ENCODE measurements at places on chromosomes 2 and 18.

DNA sequence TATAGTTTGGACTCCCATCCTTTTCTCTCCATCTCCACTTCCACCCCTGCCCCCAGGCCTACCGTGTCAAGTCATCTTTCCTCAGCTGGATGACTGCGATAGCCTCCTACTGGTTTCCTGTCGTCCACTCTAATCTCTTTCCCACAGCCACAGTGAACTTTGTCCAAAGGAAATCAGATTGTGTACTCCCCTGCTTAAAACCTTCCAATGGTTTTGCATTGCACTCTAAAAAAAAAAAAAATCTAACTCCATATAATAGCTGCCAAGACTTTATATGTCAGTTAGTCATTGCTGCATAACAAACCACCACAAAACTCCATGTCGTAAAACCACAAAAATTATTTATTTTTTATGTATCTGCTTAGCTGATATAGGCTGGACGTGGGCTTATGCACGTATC is 160.2 kb upstream of the CCDC68 start:
- no peaks in the 10 kb centered on the region for H3K4me1 ChIP-seq
- H3K36me3 ChIP-seq: no peaks in the 10 kb centered on the region
- H3K4me3 ChIP-seq: no peak overlapping the region
- H3K27ac ChIP-seq: no peak overlapping the region
- no peaks in the 10 kb centered on the region for H3K27me3 ChIP-seq

GRCh38 chr2:57834666-57835065 is 211.9 kb upstream of the VRK2 start:
- no peak for DNase-seq
- no peaks in the 10 kb centered on the region for H3K27me3 ChIP-seq
- H3K36me3 ChIP-seq: no peaks in the 10 kb centered on the region
- H3K4me3 ChIP-seq: no peak overlapping the region

GRCh38 chr18:48902856-48903601 is 47.7 kb downstream of the SMAD7 start:
- H3K36me3 ChIP-seq: no peaks in the 10 kb centered on the region
- H3K27me3 ChIP-seq: no peaks in the 10 kb centered on the region

GRCh38 chr18:26639149-26639548 is 90.8 kb upstream of the KCTD1 start:
- H3K27me3 ChIP-seq: no peaks in the 10 kb centered on the region
- no peak overlapping the region for H3K27ac ChIP-seq
- DNase-seq: no peak
- no peaks in the 10 kb centered on the region for H3K36me3 ChIP-seq
- H3K4me1 ChIP-seq: no peaks in the 10 kb centered on the region

- no peaks in the 10 kb centered on the region for H3K36me3 ChIP-seq
- DNase-seq: no peak
- H3K4me1 ChIP-seq: no peaks in the 10 kb centered on the region
Observed at GRCh38 chr2:112601754-112602153, 17.3 kb downstream of the CHCHD5 start.

DNA sequence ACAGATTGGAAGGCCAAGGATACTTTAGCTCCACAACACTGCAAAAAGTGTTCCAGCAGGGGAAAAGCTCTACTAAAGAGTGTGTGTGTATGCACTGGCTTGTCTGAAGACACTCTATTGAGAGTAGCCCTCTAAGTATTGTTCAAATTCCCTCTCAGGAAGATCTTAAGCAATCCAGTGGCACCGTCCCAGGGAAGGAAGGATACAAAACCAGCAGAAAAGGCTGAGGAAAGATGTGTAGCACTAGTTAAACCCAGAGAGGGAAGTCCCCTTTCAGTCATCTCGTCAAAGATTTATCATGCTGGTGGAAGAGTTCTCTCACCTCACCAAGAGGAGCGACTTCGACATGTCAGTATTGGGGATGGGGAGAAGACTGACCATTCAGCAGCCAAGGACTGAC is 50.5 kb downstream of the DHRS9 start:
- H3K4me3 ChIP-seq: no peak overlapping the region
- no peaks in the 10 kb centered on the region for H3K4me1 ChIP-seq
- H3K27me3 ChIP-seq: peaks cover 8% of the 10 kb centered on the region
- DNase-seq: no peak
- no peak overlapping the region for H3K27ac ChIP-seq

GRCh38 chr2:112607680-112608438 is 23.4 kb downstream of the CHCHD5 start:
- H3K4me1 ChIP-seq: no peaks in the 10 kb centered on the region
- no peaks in the 10 kb centered on the region for H3K27me3 ChIP-seq
- H3K4me3 ChIP-seq: no peak overlapping the region
- DNase-seq: no peak
- H3K27ac ChIP-seq: no peak overlapping the region

DNA sequence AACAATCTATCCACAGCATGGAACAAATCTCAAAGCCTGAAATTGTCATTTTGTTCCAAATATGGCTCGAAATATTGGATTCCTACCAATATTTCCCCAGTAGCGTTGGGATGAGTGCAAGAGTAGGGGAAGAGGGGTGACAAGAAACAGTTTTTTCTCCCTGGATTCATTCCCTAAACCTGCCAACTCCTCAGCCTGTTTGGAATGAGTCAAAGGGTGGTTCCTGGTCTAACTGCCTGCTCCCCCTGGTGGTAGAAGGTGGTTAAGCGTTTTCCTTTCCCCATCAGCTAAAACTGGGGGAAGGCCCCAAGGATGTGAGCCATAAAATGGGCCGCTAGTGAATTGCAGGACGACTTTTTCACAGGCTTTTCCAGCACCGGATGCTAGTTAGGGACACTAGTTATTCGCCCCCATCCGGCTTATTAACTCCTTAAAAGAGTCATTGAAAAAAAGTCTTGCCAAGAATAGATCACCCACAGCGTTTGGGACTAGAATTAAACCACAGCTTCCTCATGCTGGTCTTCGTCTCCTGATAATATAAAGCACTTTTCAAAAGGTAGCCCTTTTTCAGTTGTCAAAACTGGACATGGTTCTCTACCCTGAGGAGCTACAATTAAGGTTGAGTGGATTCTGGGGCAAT is 72.5 kb downstream of the DHRS9 start:
- no peaks in the 10 kb centered on the region for H3K4me1 ChIP-seq
- H3K27ac ChIP-seq: no peak overlapping the region
- H3K4me3 ChIP-seq: no peak overlapping the region
- no peaks in the 10 kb centered on the region for H3K36me3 ChIP-seq

DNA sequence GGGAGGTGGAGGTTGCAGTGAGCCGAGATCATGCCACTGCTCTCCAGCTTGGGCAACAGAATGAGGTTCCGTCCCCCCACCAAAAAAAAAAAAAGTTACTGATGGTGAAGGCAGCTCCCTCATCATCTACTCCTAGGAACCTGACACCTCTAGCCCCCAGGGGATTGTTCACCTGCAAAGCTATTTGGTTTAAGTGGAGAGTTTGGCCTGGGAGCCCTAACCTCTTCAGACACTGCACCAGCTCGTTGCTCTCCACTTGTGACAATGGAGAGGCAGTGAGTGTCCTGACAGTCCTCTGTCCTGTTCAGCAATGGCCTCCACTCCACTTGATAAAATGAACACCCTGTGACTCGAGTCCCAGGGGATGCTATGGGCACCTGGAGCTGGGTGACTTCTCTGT is 43.5 kb downstream of the ATP6V1C2 start:
- DNase-seq: no peak
- H3K4me1 ChIP-seq: no peaks in the 10 kb centered on the region
- H3K4me3 ChIP-seq: no peak overlapping the region
- H3K27ac ChIP-seq: peak overlapping the region; percentile 74
- no peaks in the 10 kb centered on the region for H3K36me3 ChIP-seq
- no peaks in the 10 kb centered on the region for H3K27me3 ChIP-seq
